ENCODE measurements at places on chromosomes 13 and 19.

- no peak for DNase-seq
Observed at GRCh38 chr13:114114006-114114640, 18.3 kb downstream of the RASA3 start.

DNA sequence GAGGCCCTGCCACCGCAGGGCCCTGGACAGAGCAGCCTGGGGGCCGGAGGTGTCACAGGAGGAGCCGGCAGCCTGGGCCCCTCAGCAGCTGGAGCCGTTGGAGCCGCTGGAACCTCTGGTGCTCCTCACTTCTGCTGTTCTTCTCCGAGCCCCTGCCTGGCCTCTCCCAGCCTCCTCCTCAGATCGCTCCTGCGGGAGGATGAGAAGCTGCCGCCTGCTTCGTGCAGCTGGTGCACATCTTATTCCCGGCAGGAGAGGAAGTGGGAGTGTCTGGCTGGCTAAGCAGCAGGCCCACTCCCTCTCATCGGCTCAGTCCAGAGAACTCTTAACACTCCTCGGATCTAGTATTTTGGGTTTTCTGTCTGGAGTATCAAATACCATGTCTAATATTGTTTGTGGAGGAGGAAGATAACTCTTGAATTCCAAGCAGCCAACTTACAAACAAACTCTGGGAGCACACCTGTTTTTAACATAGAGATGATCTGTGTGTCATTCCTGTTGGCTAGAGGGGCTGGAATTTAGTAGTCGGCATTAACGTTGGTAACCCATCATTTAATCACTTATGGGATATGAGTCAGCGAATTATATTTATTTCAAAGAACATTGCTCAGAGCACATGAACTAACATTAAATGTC is 37.1 kb upstream of the RNF113B start:
- DNase-seq = no peak

- no peak for DNase-seq
Observed at GRCh38 chr13:51666374-51666773, 82.1 kb downstream of the WDFY2 start.

GRCh38 chr19:4429771-4430171 is 27.3 kb downstream of the CHAF1A start:
- no peak for DNase-seq
